ENCODE measurements at places on chromosomes 3 and 15. TPM values are rescaled to one million over a fixed set of nuclear protein-coding genes. Genes with fewer than 3 reads are reported as not detected.

Gene KBTBD12
- not detected for total RNA-seq

GRCh38 chr3:142884531-142884930 lies 4.4 kb downstream of the PCOLCE2 start:
- DNase-seq, result no peak

- DNase-seq, result no peak
Measured at GRCh38 chr3:62688050-62688449, 187.2 kb downstream of the CADPS start.

DNA sequence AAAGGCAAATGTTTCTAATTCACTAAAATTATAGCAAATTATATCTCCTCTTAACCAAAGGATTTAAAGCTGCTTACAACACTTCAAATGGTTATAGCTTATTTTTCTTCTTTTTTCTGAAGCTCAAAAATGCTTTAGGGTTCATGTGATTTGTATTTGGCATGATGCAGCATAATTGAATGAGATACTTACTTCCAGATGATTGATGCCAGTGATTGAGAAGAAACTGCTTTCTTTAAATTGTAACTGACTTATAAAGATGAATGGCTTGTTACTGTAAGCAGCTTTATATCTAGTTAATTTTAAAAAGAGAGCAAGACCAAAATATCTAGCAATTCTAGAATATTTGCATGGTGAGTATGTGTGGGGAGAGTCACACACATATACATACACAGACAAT lies 270.7 kb upstream of the THRB start:
- DNase-seq, result no peak

Gene EXD1
- not detected for total RNA-seq

Gene ZBBX
- total RNA-seq, result not detected

GRCh38 chr15:100772892-100773520 lies 106.6 kb upstream of the ALDH1A3 start:
- no peak for DNase-seq

Gene DBR1
- total RNA-seq, result 10.9 TPM

DNA sequence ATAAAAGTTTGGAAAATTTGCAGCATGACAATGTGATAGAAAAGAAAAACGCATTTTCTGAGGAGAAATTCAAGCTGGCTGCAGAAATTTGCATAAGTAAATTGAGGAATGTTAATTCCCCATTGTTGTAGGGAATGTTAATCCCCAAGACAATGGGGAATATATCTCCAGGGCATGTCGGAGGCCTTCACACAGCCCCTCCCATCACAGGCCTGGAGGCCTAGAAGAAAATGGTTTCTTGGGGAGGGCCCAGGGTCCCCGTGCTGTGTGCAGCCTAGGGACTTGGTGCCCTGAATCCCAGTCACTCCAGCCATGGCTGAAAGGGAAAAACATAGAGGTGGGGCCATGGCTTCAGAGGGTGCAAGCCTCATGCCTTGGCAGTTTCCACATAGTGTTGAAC lies 101.1 kb downstream of the BOC start:
- DNase-seq, result no peak
